NCI-H2029 (cell line): ENCODE measurements at places on chromosomes 1 and 21.
A peak's percentile ranks its signal among the peaks of the same experiment; 100 is the strongest.

- no peak for DNase-seq
Observed at GRCh38 chr1:245155272-245156040, 671 bp downstream of the KIF26B start.

DNA sequence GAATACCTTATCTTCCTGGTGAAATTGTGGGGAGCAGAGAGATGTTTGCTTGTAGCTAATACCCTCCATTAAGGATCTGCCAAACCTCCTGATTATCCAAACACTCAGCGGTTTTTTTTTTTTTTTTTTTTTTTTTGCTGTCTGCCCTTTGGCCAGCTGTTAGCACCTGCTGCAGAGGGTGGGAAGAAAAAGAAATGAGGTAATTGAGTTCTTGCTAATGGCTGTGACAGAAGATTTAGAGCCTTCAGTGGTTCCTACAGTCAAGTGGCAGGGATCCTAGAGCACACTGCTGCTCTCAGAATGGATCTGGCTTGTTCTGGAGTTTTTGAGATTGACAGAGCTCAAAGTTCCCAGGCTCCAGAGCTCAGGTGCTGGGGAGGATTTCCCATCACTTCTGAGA is 342.5 kb downstream of the DISC1 start:
- peak; percentile 48 for DNase-seq

DNA sequence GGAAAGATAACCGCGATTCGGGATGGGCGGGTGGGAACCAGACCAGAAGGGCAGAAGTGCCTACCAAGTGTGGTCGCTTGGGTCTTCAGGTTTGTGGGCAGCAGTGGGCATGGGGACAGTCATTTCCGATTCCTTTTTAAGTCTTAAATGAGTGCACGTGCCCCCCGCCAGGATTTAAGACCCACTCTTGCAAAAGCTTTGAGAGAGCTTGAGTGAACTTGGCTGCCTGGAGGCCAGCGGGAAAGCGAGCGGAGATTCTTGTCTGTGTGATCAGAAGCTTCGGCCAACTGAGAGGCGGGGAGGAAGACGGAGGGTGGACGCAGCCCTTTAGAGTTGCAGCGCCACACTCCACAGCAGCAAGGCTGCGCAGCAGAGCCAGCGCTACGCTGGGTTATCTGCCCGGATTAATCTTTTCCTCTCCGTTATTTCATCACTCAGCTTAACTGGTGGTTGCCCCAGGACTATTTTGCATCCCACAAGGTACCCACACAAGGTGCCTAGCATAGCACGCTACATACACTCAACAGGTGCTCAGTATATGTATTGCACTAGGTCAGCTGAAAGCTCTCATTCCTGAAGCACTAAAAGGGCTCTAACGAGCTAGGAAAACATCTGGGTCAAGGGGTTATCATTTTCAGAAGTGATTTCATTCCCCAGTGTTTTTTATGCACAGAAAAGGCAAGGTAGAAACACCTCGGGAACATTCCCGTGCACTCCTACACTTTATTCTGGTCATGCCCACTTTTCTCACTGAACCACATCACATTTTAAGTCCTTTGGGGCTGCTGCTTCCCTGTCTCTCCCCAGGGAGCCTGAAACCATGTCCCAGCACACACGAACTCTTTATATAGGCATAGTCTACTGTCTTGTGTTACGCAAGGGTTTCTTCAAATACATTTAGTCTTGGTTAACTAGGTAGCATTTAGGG is 1.5 kb upstream of the BATF3 start:
- DNase-seq: no peak

GRCh38 chr1:221188458-221188857 is 309.2 kb downstream of the HLX start:
- no peak for DNase-seq

DNA sequence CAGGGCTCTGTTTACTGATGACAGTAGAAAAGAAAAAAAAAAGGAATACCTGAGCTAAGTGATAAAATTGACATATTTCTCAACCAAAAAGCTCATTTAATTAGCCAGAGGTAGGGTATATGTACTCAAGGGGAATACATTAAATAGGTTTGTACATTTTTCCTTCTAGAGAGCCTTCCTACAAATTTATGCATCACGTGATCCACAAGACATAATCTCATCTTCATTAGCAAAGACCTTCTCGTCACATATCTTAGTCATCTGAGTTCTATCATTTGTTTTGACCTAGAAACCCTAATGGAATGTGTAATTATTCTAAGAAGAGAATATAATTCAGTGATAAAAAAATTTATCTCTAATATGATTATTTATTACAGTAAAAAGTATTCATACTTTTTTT is 30.7 kb upstream of the CFHR4 start:
- DNase-seq: no peak

- DNase-seq: no peak
Observed at GRCh38 chr1:195828325-195828724, 779.9 kb downstream of the KCNT2 start.

GRCh38 chr1:40914927-40915569 is 52.9 kb upstream of the CITED4 start:
- no peak for DNase-seq

GRCh38 chr1:211609120-211610024 is 30.4 kb upstream of the SLC30A1 start:
- no peak for DNase-seq

- peak; percentile 98 for DNase-seq
Observed at GRCh38 chr1:58883037-58883887, 99.4 kb upstream of the JUN start.

GRCh38 chr1:82706741-82707140 is 906.0 kb downstream of the ADGRL2 start:
- DNase-seq: no peak

DNA sequence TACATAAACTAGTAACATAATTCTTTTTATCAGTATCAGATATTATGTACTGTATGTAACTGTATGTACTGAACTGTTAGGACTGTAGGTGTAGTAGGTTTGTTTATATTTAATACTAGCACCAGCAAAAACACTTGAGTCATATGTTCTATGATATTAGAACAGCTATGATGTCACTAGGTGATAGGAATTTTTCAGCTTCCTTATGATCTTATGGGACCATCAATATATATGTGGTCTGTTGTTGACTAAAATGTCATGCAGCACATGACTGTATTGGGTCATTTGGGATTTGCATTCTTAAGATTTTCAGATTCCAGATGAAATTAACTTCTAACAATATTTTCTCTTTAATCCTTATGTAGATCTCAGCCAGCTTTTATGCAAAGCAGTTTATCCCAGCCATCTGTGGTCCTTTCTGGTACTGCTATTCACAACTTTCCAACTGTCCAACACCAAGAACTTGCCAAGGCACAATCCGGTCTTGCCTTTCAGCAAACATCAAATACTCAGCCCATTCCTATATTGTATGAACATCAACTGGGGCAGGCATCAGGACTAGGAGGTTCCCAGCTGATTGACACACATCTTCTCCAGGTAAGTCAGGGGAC is 38.3 kb upstream of the MYOCOS start:
- DNase-seq: no peak

DNA sequence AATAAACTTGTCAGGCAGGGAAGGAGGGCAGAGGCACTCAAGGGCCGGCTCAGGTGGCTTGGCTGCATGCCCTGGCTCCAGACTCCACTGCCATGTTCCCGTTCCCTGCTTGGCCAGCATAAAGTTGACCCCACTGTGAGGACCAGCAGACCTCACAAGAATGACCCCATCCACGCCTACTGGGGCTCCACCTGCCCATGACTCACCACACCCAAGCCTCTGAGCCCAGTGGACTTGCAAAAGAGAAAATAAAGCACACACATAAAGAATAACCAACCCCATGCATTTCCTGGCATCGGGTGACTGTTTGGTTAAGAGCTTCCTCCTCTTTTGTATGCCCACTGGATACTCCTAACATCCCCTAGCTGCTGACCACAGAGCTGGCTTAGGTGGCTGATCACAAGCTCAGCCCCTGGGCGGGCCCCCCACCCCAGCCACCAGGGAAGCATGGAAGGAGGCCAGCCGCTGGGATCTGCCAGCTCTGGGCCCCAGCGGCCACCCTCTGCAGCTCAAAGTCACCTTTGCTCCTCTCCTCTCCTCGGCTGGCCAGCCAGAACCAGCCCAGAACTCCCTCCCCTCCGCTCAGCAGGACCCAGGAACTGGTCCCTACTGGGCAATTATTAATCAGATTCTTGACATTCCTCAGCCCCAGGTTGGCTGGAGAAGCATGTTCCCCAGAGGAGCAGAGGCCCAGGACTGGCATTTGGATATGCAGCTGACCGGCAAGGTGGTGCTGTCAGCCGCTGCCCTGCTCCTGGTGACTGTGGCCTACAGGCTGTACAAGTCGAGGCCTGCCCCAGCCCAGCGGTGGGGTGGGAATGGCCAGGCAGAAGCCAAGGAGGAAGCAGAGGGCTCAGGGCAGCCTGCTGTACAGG is at the start of gene KLHDC7A:
KLHDC7A (plus strand) TSS at position 616 of the 875 bp plus-strand sequence; CDS start at position 668, 52 bp downstream.
- peak; percentile 94 for DNase-seq

- DNase-seq: no peak
Observed at GRCh38 chr21:36962098-36962780, 4.2 kb downstream of the HLCS start.

DNA sequence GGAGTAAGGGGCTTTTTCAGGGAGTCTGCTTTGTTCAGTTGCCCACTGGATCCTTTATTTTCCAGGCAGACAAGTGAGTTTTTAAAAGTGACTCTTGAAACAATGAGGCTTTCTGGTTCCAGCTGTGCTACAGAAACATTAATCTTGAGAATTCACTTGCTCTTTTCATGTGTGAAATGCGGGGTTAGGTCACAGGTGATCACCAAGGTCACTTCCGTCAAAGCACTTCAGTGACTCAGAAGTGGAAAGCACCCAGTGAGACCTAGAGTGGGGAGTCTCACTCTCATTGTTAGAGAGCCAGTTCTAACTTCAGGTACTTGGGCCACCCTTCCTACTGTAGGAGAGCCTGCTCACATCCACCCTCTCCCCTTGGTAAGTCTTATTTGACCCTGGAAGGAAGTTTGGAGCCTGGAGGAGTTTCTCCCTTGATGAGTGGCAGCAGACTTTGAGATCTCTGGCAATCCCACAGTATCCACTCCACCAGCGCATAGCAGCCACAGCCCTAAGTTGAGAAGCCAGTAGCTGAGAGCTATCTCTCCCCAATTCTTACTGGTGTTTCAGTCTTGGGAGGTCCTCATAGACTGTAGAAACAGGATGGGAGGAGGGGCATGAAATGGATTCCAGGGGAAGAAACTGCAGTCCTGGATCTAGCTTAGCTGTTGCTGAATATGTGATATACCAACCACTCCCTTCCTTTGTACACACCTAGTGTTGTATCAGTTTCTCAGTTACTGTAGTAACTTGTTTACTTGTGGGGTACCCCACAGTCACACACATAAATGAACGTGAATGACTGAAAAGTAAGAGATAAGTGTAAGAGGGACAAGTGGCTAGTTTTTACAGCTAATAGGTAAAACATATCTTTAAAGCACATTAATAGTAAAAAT is 3.1 kb downstream of the TACSTD2 start:
- no peak for DNase-seq

GRCh38 chr1:52634111-52634510 is 1.1 kb downstream of the SHISAL2A start:
- DNase-seq: no peak

DNA sequence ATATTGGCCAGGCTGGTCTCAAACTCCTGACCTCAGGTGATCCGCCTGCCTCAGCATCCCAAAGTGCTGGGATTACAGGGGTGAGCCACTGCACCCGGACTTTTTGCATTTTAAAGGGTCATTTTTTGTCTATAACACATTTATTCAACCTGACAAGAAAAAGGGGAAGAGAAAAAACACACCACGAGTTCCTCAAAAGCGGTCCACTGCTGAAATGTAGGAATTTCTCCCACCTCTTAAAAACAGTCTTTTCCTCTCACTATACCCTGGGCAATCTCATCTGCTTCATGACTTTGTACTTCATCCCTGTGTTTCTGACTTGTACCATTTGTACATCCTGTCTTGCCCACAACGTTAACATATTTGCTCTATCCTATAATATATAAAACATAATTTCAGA is 413.3 kb upstream of the PTBP2 start:
- DNase-seq: no peak

GRCh38 chr1:176541663-176542062 is 78.7 kb downstream of the PAPPA2 start:
- no peak for DNase-seq

- no peak for DNase-seq
Observed at GRCh38 chr1:228367798-228368791, 38.5 kb downstream of the TRIM11 start.

- DNase-seq: no peak
Observed at GRCh38 chr1:88149686-88150085, 534.4 kb upstream of the PKN2 start.

- no peak for DNase-seq
Observed at GRCh38 chr1:93865253-93865652, 13.8 kb downstream of the DNTTIP2 start.

DNA sequence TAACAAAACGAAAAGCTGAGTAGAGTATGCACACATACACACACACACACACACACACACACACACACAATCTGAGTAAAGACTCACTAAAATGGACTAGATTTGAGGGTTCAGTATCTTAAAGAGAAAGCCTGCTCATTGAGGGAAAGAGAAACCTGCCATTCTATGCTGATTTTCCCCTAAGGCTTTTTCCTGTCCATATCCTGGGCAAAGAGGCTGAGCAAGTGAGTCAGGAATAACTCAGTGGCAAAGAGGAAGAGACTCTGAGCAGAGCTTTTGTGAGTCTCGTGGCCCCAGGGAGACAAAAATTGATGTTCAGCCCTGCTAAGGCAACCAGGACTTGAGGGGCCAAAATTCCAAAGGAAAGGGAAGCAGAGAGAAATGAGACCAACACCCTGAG is 37.3 kb upstream of the RUNX1 start:
- no peak for DNase-seq

- no peak for DNase-seq
Observed at GRCh38 chr1:75765697-75766355, 20.2 kb upstream of the RABGGTB start.
